Cardiac muscle cell (in vitro differentiated cells and primary cell): ENCODE measurements at places on chromosomes 5 and 9.
A peak's percentile ranks its signal among the peaks of the same experiment; 100 is the strongest.

GRCh38 chr5:173020154-173020581 lies 36.0 kb upstream of the CREBRF start:
- peak; percentile 29 for DNase-seq

- no peak for DNase-seq
Measured at GRCh38 chr9:134433101-134433500, 106.8 kb downstream of the RXRA start.

GRCh38 chr9:14306672-14307660 lies 7.0 kb downstream of the NFIB start:
- no peak for DNase-seq

DNA sequence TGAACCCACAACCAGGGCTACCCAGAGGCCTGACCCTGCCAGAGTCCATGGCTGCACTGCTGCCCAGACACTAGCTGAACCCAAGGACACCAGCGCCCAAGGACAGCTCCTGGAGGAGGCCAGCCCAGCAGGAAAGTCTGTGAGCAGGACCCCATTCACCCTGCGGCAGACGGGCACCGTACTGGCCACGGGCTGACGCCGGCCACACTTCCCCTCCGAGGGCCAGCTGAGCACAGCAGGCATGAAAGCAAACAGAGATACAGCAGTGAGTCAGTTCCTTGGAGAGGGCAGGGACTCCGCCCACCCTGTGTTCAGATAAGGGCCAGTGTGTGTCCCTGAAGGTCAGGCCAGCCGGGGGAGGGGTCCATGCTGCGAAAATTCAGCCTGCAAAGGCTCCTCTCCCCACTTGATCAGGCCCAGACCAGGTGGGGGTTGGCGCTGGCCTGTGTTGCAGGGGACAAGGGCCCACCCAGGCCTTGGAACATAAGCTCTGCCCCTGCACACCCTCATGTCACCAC lies 3.2 kb downstream of the RNF208 start:
- DNase-seq = peak; percentile 65

DNA sequence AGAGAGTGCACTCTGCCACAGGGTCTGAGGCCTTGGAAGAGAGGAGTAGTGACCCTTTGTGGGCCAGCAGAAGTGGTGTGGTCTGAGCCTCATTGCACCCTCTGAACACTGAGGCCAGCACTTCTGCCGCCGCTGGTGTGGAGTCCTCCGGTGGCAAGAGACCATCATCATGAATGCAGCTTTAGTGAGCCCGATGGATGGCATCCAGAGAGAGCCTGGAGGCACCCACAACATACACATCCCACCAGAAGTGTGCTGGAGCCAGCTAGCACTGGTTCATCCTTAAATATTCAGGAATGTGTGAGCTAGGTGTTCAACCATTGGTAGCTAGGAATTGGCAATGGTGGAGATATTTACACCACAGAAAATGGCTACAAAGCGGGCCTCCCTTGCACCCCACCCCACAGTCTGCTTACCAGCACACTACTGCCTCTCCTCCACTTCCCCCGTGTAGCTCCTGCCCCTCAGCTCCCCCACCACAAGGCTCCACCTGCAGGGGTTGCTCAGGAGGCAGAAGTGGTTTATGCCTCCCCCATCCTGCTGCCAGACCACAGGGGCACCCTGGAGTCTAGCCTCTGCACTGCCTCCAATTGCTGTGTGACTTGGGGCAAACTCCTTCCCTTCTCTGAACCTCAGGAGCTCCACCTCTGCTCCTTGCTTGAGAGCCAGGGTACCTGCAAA lies 16.4 kb downstream of the SLC6A7 start:
- no peak for DNase-seq

GRCh38 chr9:23412458-23412857 lies 413.6 kb downstream of the ELAVL2 start:
- no peak for DNase-seq

GRCh38 chr5:168472329-168472728 lies 13.9 kb upstream of the RARS1 start:
- DNase-seq = no peak

DNA sequence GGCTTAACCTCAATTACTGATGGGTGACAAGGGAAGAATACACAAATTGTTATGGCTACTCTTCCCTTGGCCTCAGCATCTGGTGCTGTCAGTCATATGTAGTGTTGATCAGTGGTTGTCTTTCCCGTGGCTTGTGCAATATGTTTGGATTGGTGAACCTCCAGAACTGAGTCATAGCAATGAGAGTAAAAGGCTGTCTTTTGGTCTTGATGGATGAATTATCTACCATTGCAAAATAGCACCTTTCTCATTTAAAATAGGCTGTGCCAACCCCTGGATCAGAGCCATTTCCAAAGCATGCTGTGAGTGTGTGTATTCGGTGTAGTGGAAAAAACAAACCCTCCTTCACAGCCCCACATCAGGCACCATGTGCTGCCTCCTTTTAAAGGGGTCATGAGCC lies 14.6 kb upstream of the F2R start:
- DNase-seq = no peak

DNA sequence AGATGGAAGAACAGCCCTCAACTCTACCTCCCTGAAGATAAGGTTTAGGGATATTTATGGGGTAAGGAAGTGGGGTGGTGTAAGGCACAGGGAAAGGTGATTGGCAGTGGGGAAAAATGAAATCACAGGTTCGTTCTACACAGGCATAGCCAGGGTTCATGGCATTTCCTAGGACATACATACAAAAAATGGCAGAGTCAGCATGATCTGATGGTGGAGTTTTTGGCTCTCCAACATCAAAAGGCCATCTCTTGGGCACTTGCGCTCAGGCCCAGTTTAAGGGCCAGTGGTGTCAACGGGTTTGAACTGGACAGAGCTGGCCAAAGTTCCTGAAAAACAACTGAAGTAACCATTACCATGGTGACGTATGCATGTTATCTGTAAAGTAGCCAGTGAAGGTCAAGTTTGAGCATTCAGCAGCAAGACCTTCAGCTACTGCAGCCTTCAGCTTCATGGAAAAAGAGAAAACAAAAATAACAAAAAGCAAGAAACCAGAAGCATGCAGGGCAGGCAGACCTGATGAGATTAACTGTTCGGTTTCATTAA lies 92.8 kb downstream of the SMARCA2 start:
- DNase-seq = peak; percentile 28

- DNase-seq = no peak
Measured at GRCh38 chr9:114910541-114910940, 19.9 kb downstream of the TNFSF8 start.

GRCh38 chr5:111469293-111469896 lies 42.9 kb downstream of the STARD4 start:
- DNase-seq = no peak
